ENCODE measurements at places on chromosomes 12 and 14. TPM values are rescaled to one million over a fixed set of nuclear protein-coding genes. Genes with fewer than 3 reads are reported as not detected.

The TAS2R42 gene
- not detected for total RNA-seq

The RASSF8 gene
- 20.7 TPM for total RNA-seq

GRCh38 chr14:75459099-75459741 lies 31.4 kb downstream of the JDP2 start:
- no peak for DNase-seq

- peak; percentile 82 for DNase-seq
These were observed 268.5 kb upstream of the SFSWAP start for GRCh38 chr12:131442337-131442918.

DNA sequence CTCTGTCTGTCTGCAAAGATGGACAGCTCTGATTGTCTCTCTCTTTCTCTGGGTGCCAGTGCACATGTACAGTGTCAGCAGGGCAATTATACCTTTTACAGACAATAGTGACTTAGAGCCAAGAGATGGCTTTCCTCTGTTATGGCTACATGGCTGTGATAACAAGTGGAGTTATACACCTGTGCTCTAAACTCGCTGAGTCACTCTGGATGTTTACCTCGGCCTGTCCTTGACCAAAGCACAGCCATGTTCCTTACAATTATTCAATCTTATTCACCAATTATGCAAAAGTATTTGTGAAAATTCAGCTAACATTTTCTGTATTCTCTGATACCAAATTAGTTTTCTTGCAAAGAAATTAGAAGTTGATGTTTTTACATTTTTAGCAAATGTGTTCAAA lies 475.5 kb upstream of the CCDC196 start:
- no peak for DNase-seq
